ENCODE measurements at places on chromosomes 2 and 18.

DNA sequence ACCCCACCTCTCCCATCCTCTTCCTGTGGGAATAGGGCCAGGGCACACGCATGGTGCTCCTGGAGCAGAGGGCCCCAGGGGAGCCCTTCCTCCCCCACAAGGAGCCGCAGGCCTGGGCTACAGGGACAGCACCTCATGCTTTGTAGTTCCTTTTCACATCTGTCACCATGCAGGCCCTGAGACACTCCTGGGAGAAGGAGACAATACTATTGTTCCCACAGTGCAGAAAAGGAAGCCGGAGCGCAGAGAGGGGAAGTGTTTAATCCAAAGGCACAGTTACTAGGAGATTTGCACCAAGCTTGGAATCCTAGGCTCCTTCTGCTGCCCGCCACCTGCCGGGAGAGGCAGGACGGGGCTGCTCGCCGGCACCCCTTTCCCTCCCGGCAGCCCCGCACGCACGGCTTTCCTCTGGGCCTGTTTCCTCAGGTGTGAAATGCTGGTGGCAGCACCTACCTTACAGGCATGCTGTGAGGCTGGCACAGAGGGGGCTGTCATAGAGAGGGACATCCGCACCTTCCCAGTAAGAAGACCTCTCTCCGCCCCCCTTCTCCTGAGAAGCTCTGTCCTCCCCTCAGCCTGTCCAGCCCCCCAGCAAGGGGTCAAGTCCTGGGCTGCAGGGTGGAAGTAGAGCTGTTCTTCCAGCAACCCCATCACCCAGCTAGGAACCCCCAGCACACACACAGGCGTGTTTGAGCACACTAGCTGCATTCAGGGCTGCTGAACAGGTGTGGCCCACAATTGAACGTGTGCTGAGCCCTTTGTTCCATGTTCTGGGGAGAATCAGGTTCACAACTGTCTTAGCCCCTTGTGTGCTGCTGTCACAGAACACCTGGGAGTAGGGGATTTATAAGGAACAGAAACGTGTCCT is 62.6 kb downstream of the SMAD7 start:
- DNase-seq = no peak

- DNase-seq = no peak
Observed at GRCh38 chr2:72291059-72291458, 143.4 kb upstream of the CYP26B1 start.

DNA sequence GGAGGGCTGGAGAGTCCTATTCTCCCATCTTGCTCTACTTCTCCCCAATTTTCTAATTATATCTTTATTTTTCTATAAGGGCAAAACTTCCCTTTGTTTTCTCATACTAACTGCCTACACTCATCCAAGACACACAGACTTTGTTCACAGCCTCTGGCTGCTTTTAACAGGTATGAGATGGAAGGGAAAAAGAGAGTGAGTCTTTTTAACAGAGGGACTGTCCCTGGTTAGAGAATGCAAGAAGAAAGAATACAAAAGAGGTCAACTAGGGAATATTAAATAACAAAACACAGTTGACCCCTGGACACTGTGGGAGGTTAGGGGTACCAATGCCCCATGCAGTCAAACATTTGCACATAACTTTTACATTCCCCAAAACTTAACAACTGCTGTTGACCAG is 41.8 kb downstream of the SP100 start:
- DNase-seq = no peak

GRCh38 chr2:37705191-37705590 is 33.7 kb upstream of the CDC42EP3 start:
- DNase-seq = no peak

DNA sequence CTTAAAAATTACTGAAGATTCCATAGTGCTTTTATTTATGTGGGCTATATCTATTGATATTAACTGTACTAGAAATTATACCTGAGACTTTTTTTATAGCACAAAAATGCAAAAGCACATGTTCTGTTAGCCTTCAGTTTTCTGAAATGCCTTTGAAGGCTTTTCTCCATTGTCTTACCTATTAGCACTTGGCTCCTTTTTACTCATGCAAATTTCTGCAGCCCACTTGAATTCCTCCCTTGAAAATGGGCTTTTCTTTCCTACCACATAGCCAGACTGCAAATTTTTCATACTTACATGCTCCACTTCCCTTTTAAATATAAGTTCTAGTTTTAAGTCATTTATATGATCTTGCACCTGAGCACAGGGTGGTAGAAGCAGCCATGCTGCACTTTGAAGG is 453.0 kb upstream of the TRIB2 start:
- DNase-seq = no peak

DNA sequence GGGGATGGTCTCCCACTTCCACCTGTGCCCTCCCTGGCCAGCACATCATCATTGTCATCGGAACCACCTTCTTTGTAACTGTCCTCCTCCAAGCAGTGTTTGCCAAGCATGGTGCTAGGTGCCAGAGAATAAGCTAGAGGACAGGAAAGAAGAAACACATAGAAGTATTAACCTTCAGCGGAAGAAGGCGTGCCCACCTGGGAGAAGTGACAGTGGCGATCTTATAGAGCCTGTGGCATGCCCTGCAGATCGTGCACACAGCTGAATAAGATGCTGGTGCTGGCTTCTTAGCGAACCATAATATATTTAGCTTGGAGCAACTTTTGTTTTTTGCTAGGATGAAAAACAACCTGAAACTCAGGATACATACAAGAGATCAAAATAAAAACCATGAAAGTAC is 148.0 kb downstream of the FAM210A start:
- no peak for DNase-seq

GRCh38 chr2:12303181-12304030 is 413.3 kb upstream of the TRIB2 start:
- no peak for DNase-seq

DNA sequence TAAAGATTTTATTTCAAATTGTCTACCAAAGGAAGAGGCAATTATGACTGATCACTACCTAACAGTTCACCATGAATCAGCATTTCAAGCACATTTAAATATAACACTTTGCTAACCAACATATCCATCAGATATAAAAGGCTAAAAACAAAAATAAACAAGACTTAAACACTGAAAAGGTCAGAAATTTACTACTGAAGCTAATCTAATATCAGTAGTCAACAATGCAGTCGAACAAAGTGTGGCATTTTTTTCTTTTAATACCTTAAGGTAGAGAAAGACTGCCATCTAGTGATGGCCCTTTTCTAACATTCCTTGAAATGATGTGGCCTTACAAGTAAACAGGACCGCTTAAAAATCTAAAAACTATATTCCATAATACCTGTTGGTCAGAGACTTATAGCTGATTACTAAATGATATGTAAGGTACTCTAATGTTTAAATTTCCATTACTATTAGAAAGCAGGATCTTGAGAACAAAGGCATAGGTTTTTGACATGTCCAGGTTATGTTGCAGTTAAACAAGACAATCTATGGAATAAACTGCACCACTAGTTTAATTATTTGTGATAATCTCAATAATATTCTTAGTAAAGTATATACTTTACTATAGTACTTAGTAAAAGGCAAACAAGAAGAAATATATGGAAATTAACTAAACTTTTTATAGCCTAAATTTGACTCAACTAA is 80.0 kb downstream of the EXOC6B start:
- DNase-seq = no peak

DNA sequence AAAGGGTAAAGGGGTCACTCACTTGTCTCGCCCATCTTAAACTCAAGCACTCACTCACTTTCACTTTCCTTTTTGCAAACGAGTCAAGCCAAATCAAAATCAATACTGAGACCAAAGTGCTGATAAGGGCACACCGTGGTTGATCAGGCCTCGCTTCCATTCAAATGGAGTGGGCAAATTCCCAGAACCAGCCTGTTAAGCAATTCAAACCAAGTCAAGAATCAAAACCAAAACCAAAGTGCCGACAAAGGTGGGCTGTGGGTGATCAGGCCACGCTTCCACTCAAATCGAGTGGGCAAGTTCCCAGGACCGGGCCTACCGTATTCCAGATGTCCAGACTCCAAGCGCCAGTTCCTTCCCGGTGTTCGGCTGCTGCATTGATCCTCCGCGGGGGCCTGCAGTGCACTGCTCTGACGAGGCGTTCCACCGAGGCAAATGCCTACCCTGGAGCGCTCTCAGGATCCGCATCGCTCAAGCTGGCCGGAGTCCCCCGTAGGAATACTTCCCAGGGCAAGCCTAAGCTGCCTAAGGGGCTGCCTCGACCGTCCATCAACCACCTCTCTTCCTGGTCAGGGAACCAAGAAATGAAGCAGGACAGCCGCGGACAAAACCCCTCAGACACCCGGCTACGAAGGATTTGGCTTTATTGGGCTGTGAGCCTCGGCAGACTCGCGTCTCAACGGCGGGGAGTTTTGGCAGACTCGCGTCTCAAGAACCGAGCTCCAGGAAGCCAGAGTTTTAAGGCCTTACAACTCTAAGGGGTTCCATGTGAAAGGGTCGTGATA is 89.9 kb upstream of the SLC1A4 start:
- DNase-seq = no peak

DNA sequence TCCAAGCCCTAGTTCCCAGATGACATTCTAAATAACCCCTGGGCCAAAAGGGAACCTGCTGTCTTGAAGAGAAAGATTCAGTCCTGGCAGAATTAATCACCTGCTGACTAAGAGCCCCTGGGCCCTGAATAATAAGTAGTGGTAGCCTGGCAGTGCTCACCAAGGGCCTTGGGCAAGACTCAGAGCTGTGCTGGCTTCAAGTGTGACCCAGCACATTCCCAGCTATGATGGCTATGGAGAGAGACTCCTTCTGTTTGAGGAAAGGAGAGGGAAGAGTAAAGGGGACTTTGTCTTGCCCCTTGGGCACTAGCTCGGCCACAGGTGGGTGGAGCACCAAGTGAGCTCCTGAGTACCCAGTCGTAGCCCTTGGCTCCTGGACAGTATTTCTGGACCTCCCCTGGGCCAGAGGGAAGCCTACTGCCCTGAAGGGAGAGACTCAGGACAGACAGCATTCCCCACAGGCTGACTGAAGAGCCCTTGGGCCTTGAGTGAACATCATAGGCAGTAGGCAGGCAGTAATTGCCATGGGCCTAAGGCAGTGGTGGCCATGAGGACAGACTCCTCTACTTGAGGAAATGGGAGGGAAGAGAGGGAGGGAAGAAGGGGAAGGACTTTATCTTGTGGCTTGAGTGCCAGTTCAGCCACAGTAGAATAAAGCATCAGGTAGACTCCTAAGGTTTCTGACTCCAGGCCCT is 40.0 kb upstream of the INPP4A start:
- no peak for DNase-seq

DNA sequence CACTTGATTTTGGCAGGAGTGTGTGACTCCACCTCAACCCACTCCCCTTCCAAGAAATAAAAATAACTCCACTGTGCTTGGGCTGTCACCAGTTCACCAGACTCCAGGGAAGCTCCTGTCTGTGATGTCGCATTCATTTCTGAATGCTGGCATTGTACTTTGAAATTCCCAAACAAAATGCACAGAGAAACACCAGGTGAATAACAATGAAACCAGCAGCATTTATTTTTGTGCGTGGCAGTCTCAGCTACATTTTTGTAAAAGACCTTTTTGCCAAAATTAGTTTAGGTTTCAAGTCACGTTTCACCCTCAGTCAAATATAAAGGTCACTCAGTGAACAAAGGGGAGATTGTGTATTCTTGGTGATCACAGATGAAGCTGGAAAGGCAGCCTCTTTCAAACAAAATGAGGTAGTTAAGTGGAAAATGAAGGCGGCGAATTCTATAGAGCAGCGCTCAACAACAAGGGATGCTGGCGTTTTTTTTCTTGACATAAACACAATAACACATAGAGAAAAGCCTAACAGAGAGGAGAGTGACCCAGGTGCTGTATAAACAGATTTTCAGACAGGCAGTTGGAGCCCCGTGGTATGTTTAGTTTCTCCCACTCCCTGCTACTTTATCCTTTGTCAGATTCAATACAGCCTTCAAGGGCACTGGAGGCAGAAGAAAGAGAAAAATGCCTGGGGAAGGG is 210.3 kb upstream of the GCFC2 start:
- DNase-seq = no peak

DNA sequence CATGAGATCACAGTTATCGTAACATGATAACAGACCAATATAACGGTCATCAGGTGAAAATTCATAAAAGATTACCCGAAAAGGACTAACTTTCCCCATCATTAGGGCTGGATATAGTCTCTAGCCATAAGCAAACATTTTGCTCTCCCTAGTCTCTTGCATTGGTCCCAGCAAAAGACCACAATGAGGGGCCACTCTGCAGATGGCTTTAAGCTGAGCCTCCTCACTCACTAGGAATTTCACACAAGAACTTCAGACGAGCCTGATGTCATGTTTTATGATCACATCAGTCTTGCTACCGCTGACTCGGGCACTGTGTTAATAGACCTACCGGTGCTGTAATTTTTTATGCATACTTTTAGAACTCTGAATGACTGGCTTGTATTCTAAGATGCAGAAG is 35.2 kb downstream of the STK17B start:
- no peak for DNase-seq

GRCh38 chr2:2588777-2589176 is 257.7 kb upstream of the MYT1L start:
- DNase-seq = no peak
